ENCODE measurements at places on chromosomes 5 and 9. TPM values are rescaled to one million over a fixed set of nuclear protein-coding genes. Genes with fewer than 3 reads are reported as not detected.
A peak's percentile ranks its signal among the peaks of the same experiment; 100 is the strongest.

The OR2S2 gene
- total RNA-seq = not detected

The PCDH12 gene
- total RNA-seq = 2.1 TPM

The SPINK13 gene
- not detected for total RNA-seq

The ADCY2 gene
- total RNA-seq = 2.3 TPM

The PCDHA1 gene
- not detected for total RNA-seq

The SCGB3A2 gene
- not detected for total RNA-seq

The PFN3 gene
- not detected for total RNA-seq

DNA sequence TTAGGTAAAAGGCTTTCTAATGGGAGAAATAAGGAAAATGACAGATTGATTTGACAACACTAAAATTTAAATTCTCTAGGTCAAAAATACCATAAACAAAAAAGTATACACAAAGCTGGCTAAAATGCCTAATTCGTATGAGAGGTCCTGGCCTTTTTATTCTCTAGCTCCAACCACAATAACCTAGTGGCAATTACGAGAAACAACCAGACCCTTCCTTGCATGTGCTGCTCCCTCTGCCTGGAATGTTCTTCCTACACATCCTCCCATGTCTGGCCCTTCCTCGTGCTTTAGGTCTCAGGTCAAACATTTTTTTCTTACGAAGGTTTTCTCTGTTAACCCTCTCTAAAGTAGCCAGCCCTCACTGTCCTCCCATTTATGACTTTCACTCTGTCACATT is 176.4 kb upstream of the PLPPR1 start:
- no peak for DNase-seq

DNA sequence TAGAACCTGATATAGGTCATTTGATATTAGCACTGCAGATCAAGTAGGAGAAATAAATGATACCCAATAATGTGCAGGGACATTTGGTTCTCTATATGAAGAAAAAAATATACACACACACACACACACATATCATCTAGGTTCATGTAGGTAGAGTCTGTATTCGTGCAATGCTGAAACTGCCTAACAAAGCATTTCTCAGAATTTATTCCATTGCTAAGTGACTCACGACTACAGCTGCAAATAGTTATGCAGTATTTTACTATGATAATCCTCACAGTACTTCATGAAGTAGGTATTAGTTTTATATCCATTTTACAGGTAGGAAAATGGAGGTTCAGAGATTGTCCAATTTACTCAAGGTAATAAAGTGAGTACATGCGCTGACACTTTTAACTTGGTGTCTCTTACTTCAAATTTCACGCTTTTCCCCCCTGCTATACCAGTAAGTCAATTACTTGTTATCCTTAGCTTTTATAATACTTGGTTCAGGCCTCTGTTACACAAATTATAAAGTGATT is 2.4 kb downstream of the GIN1 start:
- no peak for DNase-seq

- DNase-seq = no peak
These were observed 68.3 kb downstream of the TBCA start for GRCh38 chr5:77707791-77708190.

- DNase-seq = no peak
These were observed 97.3 kb downstream of the MRPL36 start for GRCh38 chr5:1702318-1702717.

- no peak for DNase-seq
These were observed 3.5 kb upstream of the MPDZ start for GRCh38 chr9:13282998-13283397.

GRCh38 chr5:172714491-172715420 is 56.2 kb downstream of the DUSP1 start:
- peak; percentile 81 for DNase-seq

- no peak for DNase-seq
These were observed 5.5 kb downstream of the NR2F1 start for GRCh38 chr5:93588352-93589151.

GRCh38 chr5:82100303-82101077 is 128.7 kb downstream of the ATG10 start:
- DNase-seq = no peak
